ENCODE measurements at places on chromosomes 12 and 14.

DNA sequence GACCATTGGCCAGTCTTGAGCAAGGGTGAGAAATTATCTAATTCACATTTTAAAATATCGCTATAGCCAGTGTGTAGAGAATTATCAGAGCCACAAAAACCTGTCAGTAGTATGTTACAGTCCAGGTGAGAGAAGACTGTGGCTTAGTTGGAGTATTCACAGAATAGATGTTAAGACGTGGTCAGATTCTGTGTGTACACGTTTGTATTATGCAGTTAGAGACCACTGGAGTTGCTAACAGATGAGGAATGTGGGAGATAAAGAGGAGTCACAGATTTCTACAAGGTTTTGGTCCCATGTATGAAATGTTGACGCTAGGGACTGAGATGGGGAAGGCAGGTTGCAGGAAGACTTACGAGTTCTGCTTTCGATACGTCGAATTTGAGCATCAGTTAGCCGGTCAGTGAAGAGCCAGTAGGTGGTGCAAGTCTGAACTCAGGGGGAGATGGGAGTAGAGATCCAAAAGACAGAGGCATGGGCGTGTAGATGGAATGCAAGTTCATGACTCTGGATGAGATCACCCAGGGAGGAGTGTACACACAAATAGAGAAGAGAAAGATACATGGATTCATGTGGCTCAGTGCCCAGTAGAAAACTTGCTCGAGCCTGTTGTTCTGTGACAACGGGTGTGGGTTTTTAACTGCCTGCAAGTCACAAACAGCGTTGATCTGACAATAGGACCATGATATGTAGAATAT, 114.8 kb upstream of the FLRT2 start:
- no peak for DNase-seq

- DNase-seq: peak; percentile 27
Observed at GRCh38 chr14:93733631-93734030, 54.7 kb downstream of the PRIMA1 start.

DNA sequence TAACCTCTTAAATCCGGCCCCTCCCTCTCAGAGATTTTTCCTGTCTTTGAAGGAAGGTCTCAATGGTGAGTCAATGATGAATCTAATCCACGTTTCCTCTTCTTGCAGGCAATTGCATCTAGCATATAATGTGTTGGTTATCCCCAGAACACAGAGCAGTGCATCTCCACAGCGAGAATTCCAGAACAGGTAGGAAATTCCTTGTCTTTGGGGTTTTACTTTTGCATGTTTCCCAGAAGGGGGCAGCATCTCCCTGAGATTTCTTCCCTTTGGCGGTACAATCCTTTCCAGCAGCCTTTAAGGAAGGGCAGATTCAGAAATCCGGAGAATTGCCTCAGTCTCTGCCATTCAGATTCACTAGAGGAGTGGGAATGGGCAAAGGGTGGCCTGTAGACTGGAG, 128.0 kb downstream of the KCNA5 start:
- no peak for DNase-seq

- no peak for DNase-seq
Observed at GRCh38 chr12:53235742-53236442, 3.9 kb upstream of the RARG start.

GRCh38 chr14:90546767-90547166, 149.9 kb downstream of the CALM1 start:
- DNase-seq: no peak

DNA sequence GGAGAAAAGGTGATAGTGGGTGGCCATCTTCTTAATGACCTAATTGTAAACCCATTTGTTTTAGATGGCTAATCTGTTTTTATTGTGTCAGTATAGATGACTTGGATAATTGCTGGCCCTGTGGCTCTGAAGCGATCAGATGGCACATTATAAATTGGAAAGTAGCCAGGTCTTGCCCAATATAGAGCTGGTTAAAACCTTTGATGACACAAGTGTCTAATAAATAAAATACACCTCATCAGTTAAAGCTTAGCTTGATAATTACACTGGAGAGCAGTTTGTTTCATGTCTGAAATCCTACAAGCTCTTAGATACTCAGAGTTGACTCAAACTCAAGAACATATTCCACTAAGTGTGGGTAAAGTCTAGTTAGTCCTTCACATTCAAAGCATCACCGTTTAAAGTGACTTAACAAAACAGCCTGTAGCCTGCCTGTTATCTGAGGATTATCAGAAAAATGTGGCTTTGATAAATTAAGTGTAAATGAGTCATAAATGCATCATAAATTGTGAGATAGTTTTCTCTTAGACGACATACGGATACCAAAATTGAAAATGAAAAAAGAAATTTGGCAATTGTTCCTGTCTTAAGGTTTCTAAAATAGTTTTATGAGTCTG, 280.9 kb downstream of the LRIG3 start:
- DNase-seq: no peak

GRCh38 chr14:50363714-50364111, 33.0 kb downstream of the CDKL1 start:
- DNase-seq: no peak

DNA sequence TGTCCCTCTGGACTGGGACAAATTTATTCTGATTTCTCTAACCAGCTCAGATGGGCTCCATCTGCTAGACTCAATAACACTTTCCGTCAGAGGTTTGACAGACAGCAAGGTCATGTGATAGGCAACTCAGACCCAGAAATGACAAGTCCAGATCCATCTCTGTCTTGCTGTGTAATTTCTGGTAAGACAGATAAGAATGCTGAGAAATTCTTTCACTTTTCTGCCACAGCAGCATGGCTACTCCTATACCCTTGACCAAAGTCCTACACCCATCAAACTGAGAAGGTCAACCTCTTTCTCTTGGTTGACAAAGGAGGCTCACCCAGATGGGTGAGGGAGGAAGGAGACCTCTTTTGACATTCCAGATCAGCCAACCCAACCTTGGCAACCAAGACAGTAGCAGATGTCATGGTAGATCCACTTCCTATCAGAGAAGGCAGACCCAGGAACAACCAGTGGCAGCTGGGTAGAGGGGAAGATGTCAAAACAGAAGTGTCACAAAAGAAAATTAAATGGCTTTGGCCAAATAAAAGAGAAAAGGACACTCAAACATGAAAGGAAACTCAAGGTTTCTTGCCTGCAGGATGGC, 36.9 kb upstream of the PRKAB1 start:
- no peak for DNase-seq
